ENCODE measurements at places on chromosomes 4 and X.

GRCh38 chr4:42348692-42349091 is 48.6 kb upstream of the SHISA3 start:
- DNase-seq: no peak

- DNase-seq: no peak
Observed at GRCh38 chrX:155031657-155032056, 5.0 kb downstream of the FUNDC2 start.

- no peak for DNase-seq
Observed at GRCh38 chr4:39312816-39313215, 53.3 kb downstream of the RFC1 start.

DNA sequence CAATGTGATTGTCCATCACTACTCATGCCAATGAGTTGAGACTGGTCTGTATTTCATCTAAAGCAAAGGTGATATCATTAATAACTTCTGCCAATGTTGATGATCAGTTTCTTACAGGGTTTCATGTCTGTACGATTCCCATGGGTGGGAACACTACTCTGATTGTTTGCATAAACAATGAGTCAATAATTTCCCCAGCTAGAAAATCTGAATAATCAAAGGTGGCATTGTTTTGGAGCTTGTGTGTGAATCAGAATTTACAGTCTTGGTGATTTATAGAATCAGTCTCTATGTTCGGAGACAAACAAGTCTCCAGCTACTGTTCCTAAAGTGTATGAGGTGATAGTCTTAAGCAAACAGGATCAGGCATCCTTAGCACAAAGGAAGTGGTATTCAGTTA is 35.5 kb upstream of the PARM1 start:
- DNase-seq: no peak

GRCh38 chr4:73865431-73866096 is 3.6 kb upstream of the CXCL1 start:
- DNase-seq: no peak

Data from H4 (cell line).